DMS53 (cell line): ENCODE measurements at places on chromosomes 2 and 18.
A peak's percentile ranks its signal among the peaks of the same experiment; 100 is the strongest.

GRCh38 chr2:135227386-135227785, 175.3 kb downstream of the RAB3GAP1 start:
- no peak for DNase-seq

- DNase-seq: no peak
These were observed 18.0 kb downstream of the LRP1B start for GRCh38 chr2:142112757-142113221.

- peak; percentile 71 for DNase-seq
These were observed 56.1 kb upstream of the C2orf15 start for GRCh38 chr2:99085421-99085820.

DNA sequence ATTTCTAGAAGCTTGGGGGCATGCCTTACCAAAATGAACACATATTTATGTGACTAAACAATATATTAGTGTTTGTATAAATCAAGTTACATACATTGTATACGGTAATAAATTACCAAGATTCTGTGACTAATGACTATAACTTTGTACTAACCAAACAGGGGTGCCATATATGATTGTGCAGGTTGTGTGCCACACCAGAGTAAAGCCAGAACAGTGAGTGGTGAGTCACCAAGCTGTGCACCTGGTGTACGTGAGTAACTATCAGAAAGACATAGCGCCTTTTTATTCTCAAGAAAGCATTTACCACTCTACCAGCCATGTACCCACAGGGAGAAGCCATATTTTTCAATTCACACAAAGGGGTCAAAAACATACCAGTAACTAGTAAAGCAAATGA, 453.2 kb upstream of the PIK3C3 start:
- DNase-seq: peak; percentile 79

DNA sequence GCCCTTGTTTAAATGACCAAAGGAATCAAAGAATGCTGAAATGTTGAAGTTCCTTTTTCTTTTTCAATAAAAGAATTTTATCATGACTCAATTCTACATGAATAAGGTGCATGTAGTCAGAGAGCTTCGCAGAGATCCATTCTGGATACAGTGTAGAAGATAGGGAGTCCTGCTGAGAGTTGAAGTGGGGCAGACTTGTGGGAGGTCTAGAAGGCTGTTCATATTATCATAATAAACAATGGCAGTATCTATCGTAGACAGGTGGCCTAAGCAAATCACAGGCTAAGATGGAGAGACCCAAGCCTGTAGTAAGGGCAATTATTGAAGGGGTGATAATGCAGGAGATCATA, 1322.0 kb upstream of the CELF4 start:
- no peak for DNase-seq

GRCh38 chr2:178025551-178026185, 46.9 kb downstream of the PDE11A start:
- DNase-seq: no peak

GRCh38 chr2:102839668-102840388, 78.0 kb downstream of the TMEM182 start:
- DNase-seq: peak; percentile 75

GRCh38 chr2:114762986-114763385, 320.5 kb downstream of the DPP10 start:
- peak; percentile 14 for DNase-seq

DNA sequence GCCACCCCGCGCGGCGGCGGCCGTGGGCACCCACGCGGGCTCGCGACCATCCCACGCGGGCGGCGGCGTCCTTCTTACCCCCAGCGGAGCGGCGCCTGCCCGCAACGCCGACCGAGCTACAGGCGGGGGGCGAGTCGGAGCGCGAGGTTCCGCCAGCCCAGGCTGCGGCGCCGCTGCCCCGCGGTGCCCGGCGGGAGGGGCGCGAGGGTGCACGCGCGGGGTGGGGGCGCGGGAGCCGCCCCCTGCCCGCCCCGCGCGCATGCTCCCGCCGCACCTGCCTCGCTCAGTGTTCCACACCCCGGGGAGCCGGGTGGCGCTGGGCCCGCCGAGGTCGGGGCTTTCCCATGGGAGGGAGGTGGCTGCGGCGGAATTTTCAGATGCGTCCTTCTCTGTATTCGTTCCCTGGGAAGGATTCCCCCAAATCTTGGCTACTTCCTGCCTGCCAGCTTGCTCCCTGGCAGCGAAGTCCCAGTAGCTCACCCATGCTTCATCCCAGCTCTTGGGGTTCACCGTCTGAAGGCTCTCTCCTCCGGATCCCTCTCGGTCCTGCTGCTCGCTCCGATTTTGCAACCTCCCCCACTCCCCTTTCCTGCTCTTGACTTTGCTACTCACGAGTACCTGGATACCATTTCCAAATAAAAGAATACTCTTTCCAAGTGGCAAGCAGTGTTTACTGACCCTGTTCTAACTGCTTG, at the start of gene L3MBTL4:
Gene L3MBTL4 (minus strand): TSS at position 189 of the 695 bp plus-strand sequence. CDS start 103,286 bp downstream, outside the sequence.
- DNase-seq: peak; percentile 87

GRCh38 chr2:117794668-117795067, 19.8 kb upstream of the DDX18 start:
- DNase-seq: no peak

GRCh38 chr2:27049422-27050280, 1.8 kb upstream of the AGBL5 start:
- peak; percentile 36 for DNase-seq

- no peak for DNase-seq
These were observed 10.8 kb upstream of the KCNG3 start for GRCh38 chr2:42504364-42505230.

- no peak for DNase-seq
These were observed 131.5 kb downstream of the FAM161A start for GRCh38 chr2:61722318-61722717.

DNA sequence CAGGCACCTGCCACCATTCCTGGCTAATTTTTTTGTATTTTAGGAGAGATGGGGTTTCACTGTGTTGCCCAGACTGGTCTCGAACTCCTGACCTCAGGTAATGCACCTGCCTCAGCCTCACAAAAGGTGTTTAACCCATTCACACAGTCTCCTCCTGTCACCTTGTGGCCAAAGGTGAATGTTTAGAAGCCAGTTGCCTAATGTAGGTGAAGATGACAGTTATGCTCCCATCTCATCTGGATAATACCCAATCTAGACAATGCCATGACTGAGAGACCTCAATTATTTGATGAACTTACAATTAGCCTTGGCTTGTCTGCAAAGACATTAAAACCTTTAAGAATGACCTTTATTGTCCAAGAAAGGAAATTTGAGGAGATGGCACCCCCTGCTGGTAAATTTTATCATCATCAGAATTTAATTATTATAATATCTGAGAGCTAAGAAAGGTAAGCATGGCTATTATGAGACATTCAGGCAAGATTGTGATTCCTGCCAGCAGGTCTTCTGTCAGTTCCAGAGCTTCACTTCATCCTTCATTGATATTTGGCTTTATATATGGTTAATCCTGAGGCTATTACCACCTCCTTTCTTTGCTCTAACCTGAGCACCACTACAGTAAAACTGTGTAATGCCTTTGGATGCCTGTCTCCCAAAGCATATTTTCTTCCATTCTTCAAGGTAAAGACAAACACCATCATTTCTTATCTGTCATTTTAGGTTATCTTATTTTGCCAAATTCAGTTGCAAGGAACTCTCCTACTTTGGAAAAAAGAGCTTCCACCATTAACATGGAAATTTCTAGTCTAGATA, 117.6 kb downstream of the FAM124B start:
- peak; percentile 67 for DNase-seq
